ENCODE measurements at places on chromosomes 5 and 9. TPM values are rescaled to one million over a fixed set of nuclear protein-coding genes. Genes with fewer than 3 reads are reported as not detected.

- DNase-seq, result no peak
Observed at GRCh38 chr5:35518104-35518503, 99.6 kb upstream of the SPEF2 start.

DNA sequence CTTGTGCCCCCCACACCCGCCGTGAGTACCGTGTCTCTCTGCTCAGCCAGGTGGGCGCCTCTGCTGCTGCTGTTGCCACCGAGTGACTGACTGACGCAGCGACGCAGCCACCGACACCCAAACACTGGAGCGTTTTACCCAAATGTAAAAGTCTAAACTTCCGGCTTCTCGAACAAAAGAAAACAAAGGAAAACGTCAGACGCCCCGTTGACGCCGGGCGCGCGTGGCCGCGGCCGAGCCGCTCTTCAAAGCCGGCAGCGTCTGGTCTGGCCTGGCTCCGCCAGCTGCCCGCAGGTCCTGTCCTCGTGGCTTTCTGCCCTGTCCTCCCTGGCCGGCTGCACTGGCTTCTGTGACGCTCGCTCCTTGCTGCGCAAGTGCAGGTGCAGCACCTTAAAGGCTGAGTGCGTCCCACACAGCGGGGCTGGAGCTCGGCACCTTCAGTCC, 41.4 kb upstream of the CLPTM1L start:
- no peak for DNase-seq

DNA sequence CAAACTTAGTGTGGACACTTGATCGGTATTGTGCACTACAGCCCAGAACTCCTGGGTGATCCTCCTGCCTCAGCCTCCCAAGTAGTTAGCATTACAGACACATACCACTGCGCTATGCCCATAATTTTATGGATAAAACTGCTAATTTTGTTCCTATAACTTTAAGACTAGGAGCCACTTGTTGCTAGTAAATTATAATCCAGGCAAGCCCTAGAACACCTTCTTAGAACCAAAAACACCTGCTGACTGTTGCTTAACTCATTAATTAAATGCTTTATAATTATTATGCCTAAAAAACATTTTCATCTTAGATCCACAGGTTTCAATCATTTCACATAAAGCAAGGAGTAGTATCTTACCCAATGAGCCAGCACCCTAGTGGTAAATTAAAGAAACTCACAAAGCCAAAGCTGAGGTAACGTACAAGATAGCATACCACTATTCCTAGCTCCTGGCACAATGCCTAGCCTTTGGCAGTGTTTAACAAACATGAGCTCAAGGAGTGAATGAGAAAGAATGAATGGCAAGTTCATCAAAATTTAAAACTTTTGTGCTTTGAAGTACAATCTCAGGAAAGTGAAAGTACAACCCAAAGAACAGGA, 5.4 kb downstream of the MRPS27 start:
- no peak for DNase-seq

DNA sequence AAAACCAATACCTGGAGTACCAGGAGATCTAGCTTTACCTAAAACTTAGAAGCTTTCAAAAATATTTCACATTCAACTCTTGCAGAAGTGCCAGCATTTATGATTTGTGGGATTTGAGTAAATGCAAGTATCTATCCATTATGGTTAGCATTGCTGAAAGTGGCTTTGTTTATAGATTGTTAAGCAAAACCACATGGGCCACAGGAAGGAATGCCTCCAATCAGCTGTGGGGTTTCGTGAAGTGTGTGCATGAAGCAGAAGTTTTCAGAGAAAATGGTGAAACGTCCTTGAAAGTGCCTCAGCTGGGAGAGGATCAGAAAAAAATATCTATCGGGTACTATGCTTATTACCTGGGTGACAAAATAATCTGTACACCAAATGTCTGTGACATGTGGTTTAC, 4.2 kb downstream of the LECT2 start:
- no peak for DNase-seq

GRCh38 chr9:132422574-132422973, 12.6 kb downstream of the CFAP77 start:
- DNase-seq, result no peak

- DNase-seq, result no peak
Observed at GRCh38 chr5:137516251-137516797, 17.2 kb upstream of the SPOCK1 start.

- DNase-seq, result no peak
Observed at GRCh38 chr5:148809781-148810524, 16.5 kb upstream of the ADRB2 start.

- no peak for DNase-seq
Observed at GRCh38 chr5:7592910-7593309, 197.0 kb downstream of the ADCY2 start.

Gene ROPN1L
- 0.67 TPM for total RNA-seq

GRCh38 chr9:8812888-8813287, 1013.3 kb upstream of the DMAC1 start:
- DNase-seq, result no peak

Gene STPG3
- not detected for total RNA-seq
